Stimulated activated CD4-positive, alpha-beta T cell treated with anti-CD3 and anti-CD28 coated beads, Interleukin-1b, Interleukin-23, amount 100 ng/mL, for 4 hours (primary cell): ENCODE measurements at places on chromosomes 6 and 20.

GRCh38 chr6:163729127-163729872, 314.8 kb downstream of the QKI start:
- DNase-seq: no peak

DNA sequence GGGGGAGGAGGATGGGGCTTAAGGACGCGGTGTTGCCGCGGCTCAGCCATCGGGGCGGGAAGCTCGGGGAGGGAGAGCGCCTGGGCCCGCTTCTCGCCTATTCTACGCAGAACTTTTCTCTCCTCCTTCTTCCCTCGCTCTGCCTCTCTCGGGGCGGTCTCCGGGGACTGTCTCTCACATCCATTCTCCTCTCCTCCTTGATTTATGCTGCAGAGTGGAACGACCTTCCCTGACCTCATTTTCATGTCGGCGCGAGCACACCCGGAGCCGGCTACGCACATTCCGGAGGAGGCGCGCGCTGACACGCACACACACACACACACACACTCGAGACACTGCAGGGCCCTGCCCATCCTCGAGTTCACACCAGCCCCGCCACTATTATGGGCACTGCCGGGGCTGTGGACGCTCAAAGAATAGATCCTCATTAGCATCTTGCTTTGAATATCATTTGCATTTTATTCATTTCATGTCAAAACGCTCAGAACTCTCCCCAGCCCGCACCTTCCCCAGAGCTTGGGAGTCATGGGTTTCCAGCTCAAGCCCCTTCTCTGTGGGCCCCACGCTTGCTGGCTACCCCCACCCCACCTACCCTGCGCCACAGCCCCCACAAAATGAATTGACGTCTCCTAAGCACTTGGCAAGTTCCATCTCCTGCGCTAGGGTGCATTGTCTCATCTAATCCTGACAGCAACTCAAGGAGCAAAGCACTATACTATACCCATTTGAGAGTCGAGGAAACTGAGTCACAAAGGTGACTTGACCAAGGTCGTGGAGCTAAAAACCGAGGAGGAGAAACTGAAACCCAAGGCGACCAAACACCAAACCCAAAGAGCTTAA, 36.8 kb downstream of the NCR2 start:
- DNase-seq: no peak

DNA sequence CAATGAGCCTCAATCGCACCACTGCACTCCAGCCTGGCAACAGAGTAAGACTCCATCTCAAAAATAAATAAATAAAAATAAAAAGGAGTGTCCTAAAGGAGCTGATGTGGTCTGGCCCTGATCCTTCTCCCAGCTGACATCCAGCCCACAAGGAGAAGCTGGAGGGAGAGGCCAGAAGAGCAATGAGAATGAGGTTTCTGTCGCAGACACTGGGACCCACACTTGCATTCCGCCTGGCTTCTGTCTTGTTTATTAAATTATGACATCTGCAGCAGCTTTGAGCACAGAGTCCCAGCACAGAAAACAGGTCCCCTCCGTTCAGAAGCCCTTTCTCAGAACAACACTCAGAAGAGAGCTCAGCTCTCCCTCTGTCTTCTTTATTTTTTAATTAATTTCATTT, 10.3 kb upstream of the E2F1 start:
- no peak for DNase-seq

DNA sequence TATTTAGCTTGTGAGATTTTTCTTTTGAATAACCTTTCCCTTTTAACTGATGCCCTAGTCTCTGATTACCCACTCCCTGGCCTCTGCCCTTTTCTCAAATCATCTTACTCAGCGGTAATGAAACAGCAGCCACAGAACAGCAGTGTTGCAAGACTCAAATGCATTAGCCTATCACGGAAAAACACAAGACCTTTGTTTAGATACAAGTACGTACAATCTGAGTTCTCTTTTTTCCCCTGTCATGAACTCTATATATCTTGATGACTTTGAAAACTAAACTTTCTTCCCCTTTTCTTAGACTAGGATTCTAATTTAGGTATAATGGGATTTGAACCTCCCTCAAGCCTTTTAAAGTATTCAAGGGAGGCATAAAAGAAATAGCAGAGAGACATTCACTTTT, 1034.9 kb downstream of the EYS start:
- DNase-seq: no peak

- DNase-seq: no peak
Observed at GRCh38 chr6:84796343-84796742, 31.9 kb upstream of the TBX18 start.

GRCh38 chr20:36319356-36320260, 13.5 kb downstream of the DLGAP4 start:
- DNase-seq: no peak

DNA sequence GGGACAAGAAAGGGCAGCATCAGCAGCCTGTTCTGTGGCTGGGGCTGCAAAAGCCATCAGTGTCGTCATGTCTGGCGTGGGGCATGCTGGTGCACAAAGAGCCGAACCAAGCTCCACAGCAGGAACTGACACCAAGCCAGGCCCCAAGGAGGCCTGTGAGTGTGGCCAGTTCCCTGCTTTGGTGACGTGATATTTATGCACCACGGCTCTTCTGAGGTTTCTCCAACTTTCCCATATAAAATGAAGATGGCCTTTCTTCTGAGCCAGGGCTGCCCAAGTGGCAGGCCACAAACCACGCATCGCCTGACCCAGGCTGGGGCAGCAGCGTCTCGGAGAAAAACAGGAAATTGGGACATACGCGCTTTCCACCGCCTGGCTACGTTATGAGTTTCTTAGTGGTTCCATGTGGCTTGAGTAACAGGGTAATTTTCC, 109.9 kb downstream of the RIN2 start:
- DNase-seq: no peak

GRCh38 chr20:23205611-23206041, 119.5 kb upstream of the CD93 start:
- no peak for DNase-seq
